ENCODE measurements at places on chromosomes 1 and 21. TPM values are rescaled to one million over a fixed set of nuclear protein-coding genes. Genes with fewer than 3 reads are reported as not detected.

Gene GPR37L1
- 0.72 TPM for total RNA-seq

- DNase-seq, result no peak
- no peak overlapping the region for H3K27ac ChIP-seq
- H3K4me1 ChIP-seq, result no peaks in the 10 kb centered on the region
- no peak overlapping the region for H3K4me3 ChIP-seq
- no peaks in the 10 kb centered on the region for H3K36me3 ChIP-seq
- no peaks in the 10 kb centered on the region for H3K27me3 ChIP-seq
Measured at GRCh38 chr1:231800108-231800507, 173.5 kb downstream of the DISC1 start.

- no peaks in the 10 kb centered on the region for H3K27me3 ChIP-seq
- H3K4me3 ChIP-seq, result no peak overlapping the region
- H3K27ac ChIP-seq, result no peak overlapping the region
- DNase-seq, result no peak
Measured at GRCh38 chr21:37128076-37128475, 55.0 kb downstream of the TTC3 start.

Gene CYP4Z1
- total RNA-seq, result not detected

- no peak overlapping the region for H3K4me3 ChIP-seq
- H3K27ac ChIP-seq, result no peak overlapping the region
- H3K4me1 ChIP-seq, result no peaks in the 10 kb centered on the region
- H3K27me3 ChIP-seq, result no peaks in the 10 kb centered on the region
- no peak for DNase-seq
Measured at GRCh38 chr1:63861052-63861691, 87.4 kb downstream of the ROR1 start.

Gene RIT1
- total RNA-seq, result 55.4 TPM

Gene LRRC53
- total RNA-seq, result not detected

Gene S100A7
- total RNA-seq, result not detected

Gene PHLDA3
- total RNA-seq, result 11.7 TPM

Measured in stomach (tissue), 19 donors.